Omental fat pad (tissue), 4 donors: ENCODE measurements at places on chromosomes 5 and 9.

DNA sequence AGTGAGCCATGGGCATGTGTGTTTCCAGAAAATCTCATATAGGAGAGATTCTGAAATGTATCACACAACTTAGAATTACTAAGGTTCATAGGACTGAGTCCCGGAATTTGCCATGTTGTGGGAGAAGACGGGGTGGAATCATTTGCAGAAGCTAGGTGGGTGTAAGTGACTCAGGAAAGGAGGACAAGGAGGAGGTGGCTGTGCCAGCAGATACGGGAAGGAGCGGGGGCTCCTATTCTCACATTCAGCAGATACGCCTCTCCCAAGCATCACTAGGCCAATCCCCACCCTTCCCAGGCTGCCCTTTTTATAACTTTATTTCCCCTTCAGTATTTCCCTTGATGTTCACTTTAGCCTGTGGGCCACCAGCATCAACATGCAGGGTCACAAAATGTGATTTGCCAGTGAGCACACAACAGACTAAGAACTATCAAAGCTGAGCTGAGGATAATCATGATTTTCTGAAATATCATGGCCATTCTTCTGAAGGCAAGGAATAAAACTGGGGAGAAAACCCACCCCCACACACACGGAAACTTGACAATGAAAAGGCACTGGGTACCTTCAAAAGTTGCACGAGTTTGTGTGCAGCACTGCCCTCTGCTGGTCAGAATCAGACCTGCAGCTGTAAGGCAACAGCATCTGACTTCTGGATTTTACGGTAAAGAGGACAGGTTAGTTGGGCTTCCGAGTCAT, 133.2 kb downstream of the MTX3 start:
- DNase-seq, result peak; percentile 93

- DNase-seq, result no peak
Observed at GRCh38 chr5:55454282-55454681, 80.5 kb downstream of the PLPP1 start.

DNA sequence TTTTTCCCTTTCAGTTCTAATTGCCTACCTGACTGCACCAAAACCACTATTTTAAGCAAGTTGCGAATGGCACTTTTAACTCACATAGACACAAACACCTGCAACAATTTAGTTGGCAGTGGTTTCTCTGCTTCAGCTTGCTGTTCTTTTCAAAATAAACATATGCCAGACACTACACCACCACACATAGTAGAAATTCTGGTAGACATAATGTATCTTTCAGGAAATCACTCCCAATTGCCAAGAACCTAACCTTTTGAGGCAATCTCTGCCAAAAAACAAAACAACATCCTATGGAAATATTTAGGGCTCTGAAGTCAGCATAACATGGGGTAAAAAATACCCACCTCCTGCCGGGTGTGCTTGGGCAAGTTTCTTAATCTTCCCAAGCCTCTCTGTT, 27.7 kb downstream of the GLIS3 start:
- no peak for DNase-seq

GRCh38 chr9:7370381-7370780, 429.2 kb downstream of the DMAC1 start:
- no peak for DNase-seq

- DNase-seq, result no peak
Observed at GRCh38 chr5:88732181-88732633, 150.8 kb downstream of the MEF2C start.
